ENCODE measurements at places on chromosomes 1 and 21. TPM values are rescaled to one million over a fixed set of nuclear protein-coding genes. Genes with fewer than 3 reads are reported as not detected.

MCOLN2 gene
- polyA plus RNA-seq = 2.2 TPM

GRCh38 chr1:105137543-105138457 is 1388.1 kb downstream of the AMY1C start:
- peak; percentile 80 for DNase-seq

DNA sequence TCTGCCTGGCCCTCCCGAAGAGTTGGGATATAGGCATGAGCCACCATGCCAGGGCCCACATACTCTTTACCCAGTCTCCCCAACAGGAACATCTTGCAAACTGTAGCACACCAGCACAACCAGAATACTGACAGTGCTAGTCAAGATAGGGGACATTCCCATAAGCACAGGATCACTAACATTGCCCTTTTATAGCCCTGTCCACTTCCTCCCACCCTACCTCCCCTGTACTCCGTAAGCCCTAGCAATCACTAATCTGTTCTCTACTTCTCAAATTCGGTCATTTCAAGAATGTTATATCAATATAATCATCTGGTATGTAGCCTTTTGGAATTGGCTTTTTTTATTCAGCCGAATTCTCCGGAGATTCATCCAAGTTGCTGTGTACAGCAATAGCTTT is 5.9 kb downstream of the SDHB start:
- no peak for DNase-seq

DNA sequence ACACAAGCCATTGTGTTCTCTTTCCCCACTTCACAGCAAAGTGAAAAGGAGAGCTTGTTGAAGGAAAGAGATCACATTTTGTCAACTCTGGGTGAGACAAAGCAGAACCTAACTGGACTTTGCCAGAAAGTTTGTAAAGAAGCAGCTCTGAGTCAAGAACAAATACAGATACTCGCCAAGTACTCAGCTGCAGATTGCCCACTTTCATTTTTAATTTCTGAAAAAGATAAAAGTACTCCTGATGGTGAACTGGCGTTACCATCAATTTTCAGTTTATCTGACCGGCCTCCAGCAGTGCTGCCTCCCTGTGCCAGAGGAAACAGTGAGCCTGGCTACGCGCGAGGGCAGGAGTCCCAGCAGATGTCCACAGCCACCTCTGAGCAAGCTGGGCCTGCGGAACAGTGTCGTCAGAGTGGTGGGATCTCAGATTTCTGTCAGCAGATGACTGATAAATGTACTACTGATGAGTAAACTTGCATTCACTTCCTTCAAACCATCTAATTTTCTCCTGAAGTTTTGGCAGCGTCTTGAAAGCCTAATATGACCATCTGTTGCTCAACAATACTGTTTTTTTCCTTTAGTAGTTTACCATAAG is 43.7 kb downstream of the BACH1 start:
- no peak for DNase-seq

- DNase-seq = no peak
Measured at GRCh38 chr21:42624095-42624790, 29.2 kb upstream of the PDE9A start.

DNA sequence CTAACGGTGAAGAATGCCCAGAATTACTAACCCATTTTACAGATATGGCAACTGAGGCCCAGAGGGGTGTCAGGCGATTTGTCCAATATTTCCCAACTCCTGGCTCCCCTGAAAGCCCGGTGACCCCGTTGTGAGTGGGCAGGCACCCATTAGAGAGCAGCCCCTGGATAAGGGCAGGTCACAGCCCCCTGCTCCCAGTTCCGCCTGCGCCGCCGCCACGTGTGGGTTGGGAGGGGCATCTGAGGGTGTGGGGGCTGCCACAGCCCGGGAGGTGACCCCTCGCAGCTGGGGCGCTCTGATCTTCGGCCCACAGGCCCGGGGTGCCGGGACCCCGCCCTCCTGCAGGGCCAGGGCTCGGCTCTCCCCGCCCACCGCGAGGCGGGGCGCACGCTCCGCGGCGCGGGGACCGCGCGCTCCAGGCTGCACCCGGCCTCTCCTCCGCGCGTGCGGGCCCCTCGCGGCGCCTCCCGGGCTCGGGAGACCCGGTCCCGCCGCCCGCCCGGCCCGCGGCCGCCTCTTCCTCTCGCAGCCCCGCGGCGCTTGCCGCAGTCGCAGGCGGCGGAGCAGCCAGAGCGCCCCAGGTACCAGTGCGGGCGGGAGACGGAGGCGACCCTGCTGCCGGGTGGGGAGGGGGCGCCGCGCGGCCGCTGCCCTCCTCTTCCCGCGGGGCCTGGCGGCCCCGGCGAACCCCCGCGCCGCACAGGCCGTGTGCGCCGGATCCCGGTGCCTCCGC is at the start of gene HTR6:
HTR6 (plus strand) TSS at position 423 of the 733 bp plus-strand sequence. CDS start 879 bp downstream, outside the sequence.
- DNase-seq = no peak

- no peak for DNase-seq
Measured at GRCh38 chr1:203554071-203554470, 60.1 kb downstream of the OPTC start.

GRCh38 chr1:18130356-18130755 is 22.8 kb downstream of the IGSF21 start:
- no peak for DNase-seq

All from GM23338 (cell line).